ENCODE measurements at places on chromosomes 2 and 18.

GRCh38 chr18:55264108-55264507 lies 304.8 kb upstream of the CCDC68 start:
- no peak for DNase-seq

GRCh38 chr2:186950694-186951093 lies 101.7 kb upstream of the ZSWIM2 start:
- no peak for DNase-seq

GRCh38 chr2:44938287-44939105 lies 3.0 kb upstream of the SIX3 start:
- no peak for DNase-seq

DNA sequence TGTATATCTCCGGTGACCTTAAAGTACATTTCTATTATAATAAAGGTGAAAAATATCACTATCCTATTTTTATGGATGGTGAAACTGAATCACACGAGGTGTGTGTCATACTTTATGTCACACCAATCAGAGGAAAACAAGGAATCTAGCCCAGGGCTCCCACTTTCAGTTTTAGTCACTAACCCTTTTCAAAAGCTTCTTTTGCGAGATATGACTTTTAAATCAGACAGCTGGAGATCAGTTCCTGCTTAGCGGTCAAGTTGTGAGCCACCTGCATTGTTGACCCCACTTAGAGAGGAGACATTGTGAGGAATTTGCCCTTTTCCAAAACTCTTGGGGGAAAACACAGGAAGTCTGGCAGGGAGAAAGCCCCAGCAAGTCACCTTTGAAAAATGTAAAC lies 70.5 kb downstream of the CPS1 start:
- DNase-seq: no peak

- no peak for DNase-seq
Observed at GRCh38 chr2:46114996-46115395, 182.2 kb upstream of the EPAS1 start.

GRCh38 chr18:73980289-73980979 lies 167.2 kb downstream of the FBXO15 start:
- DNase-seq: no peak

DNA sequence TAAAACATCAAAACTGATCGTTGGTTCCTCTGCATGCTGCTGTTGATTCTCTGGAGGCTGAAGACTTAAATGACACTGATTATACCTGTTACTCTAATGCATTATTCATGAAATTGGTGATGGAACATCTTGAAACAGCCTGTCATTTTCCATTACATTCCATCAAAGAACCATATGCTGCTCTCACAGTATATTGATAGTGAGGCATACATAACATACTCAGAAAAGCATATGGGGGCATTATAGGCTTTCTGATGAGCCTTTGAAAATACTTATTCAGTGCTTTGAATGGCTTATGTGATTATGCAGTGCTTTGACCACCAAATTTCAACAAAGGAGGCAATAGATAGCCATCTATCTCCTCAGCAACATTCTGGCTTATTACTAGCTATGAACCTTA lies 392.1 kb downstream of the CDH19 start:
- DNase-seq: no peak

GRCh38 chr2:158666969-158667368 lies 128.1 kb upstream of the DAPL1 start:
- DNase-seq: no peak

- no peak for DNase-seq
Observed at GRCh38 chr2:143675021-143675420, 545.8 kb downstream of the ARHGAP15 start.

DNA sequence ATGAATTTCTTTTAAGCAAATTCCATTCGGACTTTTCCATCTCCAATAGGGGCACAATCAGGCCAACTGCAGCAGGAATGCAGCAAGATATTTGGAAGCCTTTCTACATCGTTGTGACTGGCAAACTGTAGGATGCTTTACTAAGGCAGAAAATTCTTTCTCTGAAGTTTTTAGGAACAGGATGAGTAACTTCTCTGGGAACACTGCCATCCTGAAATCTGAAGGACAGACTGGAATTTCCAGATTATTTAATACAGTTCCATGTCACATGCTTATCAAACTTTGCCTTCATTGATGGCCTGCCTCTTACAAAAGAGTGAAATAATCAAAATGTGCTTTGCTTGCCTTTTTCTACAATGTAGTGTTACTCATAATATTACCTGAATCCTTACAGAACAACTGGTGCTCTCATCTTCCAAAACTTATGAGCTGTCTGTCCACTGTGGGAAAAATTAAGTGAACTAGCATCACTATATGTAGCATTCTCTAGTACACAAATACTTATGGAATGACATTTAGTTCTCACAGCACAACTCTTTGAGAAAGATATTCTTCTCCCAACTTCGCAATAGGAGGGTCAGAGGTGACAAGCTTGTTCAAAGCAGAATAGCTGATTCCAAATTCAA lies 32.0 kb upstream of the MAP2 start:
- no peak for DNase-seq

DNA sequence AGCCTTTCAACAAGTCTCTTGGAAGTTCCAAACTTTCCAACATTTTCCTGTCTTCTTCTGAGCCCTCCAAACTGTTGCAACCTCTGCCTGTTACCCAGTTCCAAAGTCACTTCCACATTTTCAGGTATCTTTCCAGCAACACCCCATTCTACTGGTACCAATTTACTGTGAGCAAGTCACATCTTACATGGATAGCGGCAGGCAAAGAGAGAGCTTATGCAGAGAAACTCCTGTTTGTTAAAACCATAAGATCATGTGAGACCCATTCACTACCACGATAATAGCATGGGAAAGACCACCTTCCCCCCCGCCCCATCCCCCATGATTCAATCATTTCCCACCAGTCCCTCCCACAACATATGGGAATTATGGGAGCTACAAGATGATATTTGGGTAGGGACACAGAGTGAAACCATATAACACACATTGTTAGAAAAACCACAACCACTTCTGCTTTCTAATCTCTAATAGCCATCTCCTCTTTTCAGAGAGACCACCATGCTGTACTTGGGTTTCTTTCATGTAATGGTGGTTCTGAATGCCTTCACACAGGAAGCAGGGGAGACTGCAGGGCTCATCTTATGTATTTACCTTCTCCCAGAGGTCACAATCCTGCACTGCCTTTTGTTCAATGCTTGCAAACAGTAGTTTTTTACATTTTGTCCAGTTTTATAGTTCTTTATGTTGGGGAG lies 46.0 kb upstream of the CALCRL start:
- no peak for DNase-seq

- no peak for DNase-seq
Observed at GRCh38 chr2:73931531-73932500, 5.1 kb downstream of the DGUOK start.

GRCh38 chr2:40752796-40753195 lies 300.9 kb upstream of the SLC8A1 start:
- DNase-seq: no peak

Data from fibroblast of the conjunctiva (primary cell).